ENCODE measurements at places on chromosomes 6 and 20.

- peak; percentile 45 for DNase-seq
Measured at GRCh38 chr6:6811128-6812009, 222.8 kb downstream of the LY86 start.

DNA sequence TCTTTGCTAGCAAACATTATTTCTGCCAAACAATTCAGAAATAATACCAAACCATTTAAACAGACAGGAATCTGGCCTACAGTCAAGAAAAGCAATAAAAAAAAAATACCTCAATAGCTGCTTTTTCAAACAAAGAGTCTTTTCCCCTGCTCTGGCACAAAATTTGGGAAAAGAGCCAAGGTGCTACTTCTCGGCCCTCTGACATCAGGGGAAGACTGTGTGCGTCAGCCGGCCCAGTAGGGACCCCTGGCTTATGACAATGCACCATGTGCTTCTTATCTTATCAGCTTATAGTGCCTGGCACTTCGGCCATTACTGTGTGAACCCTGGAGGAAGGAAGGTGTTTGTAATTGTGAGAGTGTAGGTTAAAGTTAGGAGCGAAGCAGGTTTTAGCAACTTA lies 89.4 kb downstream of the PDE10A start:
- DNase-seq, result peak; percentile 67

DNA sequence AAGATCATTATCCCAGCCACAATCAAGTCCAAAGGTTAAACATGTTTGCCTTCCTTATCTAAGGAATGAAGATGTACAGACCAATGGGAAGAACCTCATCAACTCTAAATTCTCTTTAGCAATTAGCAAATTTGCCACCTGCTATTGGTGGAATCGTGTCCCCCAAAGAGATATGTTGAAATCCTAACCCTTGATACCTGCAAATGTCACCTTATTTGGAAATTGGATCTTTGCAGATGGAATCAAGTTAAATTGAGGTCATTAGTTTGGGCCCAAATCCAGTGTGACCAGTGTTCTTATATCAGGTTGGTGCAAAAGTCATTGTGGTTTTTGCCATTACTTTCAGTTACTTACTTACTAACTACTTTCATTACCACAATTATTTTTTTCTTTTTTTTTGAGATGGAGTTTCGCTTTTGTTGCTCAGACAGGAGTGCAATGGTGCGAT lies 31.3 kb downstream of the KLHL31 start:
- DNase-seq, result no peak

DNA sequence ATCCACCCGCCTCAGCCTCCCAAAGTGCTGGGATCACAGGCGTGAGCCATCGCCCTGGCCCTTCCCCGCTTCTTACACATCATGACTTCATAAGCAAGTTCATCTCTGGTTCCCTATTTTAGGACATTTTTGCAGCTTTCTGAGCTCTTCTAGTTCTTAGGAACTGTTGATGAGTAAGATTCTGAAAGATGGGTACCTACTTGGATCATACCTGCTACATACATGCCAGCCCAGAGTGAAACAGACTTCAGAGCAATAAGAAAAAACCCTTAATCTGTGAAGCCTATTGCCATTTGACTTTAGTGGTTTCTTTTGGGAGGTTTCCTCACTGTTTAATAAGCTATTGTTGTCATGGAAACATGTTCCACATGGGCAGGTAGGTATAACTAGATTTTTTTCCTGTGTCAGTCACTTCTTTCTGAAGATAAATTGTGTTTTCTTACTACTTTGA lies 27.9 kb upstream of the TMEM217 start:
- no peak for DNase-seq

GRCh38 chr6:34277763-34278112 lies 28.9 kb upstream of the SMIM29 start:
- DNase-seq, result no peak

DNA sequence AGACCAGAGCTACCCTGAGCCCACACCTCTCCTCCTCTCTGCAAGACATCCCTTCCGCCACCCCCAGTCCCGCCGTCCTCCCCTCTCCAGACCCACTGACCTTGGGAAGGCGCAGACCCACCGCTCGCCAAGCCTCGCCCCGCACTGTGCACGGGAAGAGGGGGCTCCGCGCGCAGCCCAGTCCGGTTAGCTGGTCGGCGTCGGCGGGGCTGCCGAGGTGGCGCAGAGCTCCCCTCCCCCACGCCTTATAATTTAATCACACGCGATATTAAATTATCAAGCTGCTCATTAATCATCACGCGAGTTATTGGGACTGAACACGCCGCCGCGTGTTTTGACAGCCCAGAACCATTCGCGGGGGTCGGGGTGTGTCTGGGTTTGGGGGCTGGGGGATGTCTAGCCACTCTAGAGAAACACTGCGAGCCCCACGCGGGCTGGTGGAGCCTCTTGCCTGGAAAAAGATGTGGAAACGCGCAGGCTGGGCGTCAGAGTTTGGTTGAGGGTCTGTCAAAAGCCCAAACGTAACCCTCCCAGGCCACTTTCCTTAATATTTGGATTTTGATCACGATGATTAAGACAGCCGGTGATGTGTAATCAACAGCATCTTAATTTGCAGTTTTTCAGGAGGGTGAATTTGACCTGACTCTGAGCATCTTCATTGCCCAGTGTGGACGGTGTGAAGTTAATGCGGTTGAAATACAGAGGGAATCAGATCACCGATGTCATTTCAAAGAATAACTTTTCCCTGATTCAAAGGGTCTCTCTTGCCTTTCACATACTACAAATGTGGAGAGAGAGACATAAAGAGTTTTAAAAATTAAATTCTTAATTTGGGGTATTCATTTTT lies at the start of gene LINC00237:
LINC00237 (minus strand) TSS at position 188 of the 847 bp plus-strand sequence.
- DNase-seq, result no peak

DNA sequence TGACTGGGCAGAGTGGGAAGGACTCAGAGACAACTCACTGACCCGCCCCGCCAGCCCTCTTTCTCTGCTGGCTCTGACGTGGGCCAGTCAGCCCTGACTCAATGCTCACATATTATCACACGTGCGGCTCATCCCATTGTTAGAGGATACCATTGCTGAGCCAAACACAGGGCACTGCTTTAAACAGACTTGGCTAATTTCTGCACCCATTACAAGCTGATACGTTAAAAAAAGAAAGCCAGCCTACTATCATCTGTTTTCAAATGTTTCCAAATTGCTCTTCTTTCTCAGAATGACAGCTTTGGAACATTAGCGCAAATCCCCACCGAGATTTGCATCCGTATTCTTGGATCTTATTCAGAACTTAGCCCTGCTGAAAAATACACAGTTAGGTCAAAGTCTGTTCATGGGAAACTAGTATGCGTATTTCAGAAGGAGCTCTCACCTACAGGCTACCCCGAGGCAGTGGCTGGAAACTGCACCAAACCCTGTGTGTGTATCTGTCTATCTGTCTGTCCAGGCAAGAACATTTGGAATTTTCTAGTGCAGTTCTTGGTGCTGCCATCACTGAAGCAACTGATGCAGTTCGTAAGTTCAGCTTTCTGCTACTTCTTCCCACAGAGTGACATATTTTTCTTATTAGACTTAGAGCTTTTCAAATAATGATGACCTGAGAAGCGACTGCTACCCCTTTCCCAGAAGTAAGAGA lies 32.8 kb downstream of the RAMACL start:
- DNase-seq, result no peak

- DNase-seq, result no peak
Measured at GRCh38 chr6:25558155-25558817, 93.7 kb upstream of the SCGN start.

GRCh38 chr6:167690931-167691330 lies 135.8 kb upstream of the AFDN start:
- DNase-seq, result no peak

GRCh38 chr20:44702776-44703175 lies 12.4 kb upstream of the CCN5 start:
- DNase-seq, result no peak

GRCh38 chr6:116572162-116572561 lies 858 bp downstream of the RWDD1 start:
- DNase-seq, result peak; percentile 7

GRCh38 chr6:121630716-121631115 lies 195.3 kb downstream of the GJA1 start:
- no peak for DNase-seq

DNA sequence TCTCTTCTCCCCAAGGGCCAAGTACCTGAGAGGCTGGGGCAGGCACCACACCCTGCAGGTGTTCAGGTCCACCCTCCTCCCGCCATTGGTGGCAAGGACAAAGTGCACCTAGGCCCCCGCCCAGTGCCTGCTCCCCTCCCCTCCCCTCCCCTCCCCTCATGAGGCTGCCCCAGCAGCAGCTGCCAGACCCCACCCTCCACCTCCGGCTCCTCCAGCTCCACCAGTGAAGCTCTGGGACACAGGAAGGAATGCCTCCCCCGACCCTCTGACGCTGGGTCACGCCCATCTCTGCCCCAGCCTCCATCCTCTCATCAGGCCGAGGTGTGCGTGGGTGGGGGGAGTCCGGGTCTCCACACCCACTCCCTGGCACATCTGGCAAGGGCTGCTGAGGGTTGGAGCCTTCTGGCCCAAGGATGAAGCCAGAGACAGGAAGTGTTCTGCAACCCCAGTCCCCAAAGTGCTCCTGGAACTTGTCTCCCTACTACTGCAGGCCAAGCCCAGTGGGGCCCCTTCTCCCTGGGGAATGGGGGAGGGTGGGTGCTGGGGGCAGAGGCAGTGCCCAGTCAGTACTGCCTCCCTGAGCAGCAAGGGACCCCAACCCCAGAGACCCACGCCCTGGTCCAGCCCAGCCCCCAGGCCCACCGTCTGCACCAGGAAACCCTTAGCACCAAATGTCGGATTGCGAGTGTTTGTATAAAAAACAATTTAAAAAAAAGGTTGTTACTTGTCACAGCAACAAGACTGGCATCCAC lies 1.6 kb upstream of the UCKL1 start:
- DNase-seq, result peak; percentile 80

GRCh38 chr6:71171497-71172070 lies 117.0 kb upstream of the OGFRL1 start:
- no peak for DNase-seq

- no peak for DNase-seq
Measured at GRCh38 chr6:162198076-162198475, 529.5 kb downstream of the PRKN start.

DNA sequence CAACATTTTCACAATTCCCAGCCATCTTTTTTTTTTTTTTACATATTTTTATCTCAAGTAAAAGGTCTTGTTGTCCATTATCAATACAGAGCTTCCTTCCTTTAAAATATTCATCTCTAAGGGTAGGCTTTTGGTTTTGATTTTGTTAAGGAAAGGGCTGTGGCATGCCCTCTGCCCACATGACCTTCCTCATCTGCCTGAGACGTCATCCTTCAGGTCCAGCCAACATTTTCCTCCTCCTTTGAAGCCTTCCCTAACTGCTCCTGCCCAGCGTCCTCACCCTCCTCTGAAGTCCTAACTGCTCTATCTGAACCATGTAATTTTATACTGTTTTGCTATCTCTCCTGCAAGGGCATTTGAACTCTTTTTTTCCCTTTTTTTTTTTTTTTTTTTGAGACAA lies 73.9 kb upstream of the TGM3 start:
- DNase-seq, result no peak

DNA sequence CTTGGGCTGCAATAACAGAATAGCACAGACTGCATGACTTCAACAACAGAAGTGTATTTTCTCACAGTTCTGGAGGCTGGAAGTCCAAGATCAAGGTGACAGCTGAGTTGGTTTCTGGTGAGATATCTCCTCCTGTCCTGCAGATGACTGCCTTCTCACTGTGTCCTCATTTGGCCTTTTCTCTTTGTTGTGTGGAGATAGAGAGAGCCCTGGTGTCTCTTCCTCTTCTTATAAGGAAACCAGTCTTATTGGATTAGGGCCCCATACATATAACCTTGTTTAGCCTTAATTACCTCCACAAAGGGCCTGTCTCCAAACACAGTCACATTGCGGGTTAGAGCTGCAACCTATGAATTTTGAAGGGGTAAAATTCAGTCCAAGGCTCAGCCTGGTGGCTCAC lies 57.0 kb upstream of the BMP6 start:
- no peak for DNase-seq

GRCh38 chr6:167210375-167211294 lies 52.9 kb upstream of the GPR31 start:
- no peak for DNase-seq

- DNase-seq, result no peak
Measured at GRCh38 chr6:123629258-123629941, 7.3 kb downstream of the TRDN start.

DNA sequence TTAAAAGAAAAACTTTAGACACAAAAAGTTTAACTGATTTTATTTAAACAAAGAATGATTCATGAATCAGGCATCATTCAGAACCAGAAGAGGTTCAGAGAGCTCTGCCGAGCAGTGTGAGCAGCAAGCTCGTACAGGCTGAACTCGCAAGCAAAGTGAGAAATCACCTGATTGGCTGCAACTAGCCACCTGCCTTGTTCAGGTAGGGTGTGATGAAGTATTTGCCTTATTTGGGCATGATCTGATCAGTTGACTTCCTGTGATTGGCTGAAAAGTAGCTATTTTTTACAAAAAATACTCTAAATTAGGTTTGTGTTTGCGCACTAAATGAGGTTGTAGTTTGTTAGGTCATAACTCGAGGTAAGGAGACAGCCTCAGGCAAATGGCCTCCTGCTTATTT lies 80.7 kb downstream of the HIVEP1 start:
- no peak for DNase-seq

DNA sequence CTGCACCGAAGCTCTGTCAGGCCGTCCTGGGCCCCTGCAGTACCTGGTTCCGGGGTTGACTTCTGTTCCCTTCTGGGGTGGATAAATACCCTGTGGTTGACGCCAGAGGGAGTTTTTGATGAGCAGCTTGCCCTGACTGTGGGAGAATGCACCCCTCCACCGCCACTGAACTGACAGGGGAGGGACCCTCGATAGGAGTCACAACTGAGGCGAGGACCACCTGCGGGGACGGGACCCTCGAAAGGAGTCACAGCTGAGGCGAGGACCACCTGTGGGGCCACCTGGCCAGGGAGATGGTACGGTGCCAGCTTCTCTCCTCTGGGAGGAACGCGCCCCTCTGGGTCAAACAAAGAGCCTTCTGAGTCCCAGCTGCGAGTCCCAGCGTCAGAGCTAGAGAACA lies 100.1 kb upstream of the FRMD1 start:
- no peak for DNase-seq

DNA sequence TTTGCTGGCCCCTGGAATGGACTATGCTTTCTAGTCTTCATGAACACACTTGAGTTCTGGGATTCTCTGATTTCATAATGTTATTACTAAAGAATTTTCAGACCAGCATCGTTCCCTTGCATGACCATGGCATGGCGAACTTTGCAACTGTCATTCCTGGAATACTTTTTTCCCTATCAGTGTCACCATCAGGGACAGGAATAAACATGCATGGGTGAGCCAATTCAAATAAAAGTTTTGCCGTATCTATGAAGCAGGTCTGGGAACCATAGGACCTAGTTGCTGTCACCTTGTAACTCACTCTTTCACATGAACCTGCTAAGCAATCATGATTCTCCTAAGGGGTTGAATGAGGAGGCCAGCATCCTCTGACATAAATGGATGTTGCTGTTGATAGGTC lies 68.2 kb upstream of the AGPAT4 start:
- DNase-seq, result no peak

- no peak for DNase-seq
Measured at GRCh38 chr6:117338567-117338966, 73.2 kb downstream of the VGLL2 start.

GRCh38 chr6:79913369-79913768 lies 34.0 kb downstream of the ELOVL4 start:
- DNase-seq, result no peak

- DNase-seq, result no peak
Measured at GRCh38 chr6:52317841-52318581, 33.5 kb upstream of the MCM3 start.

GRCh38 chr20:29750268-29750899 lies 1507.1 kb upstream of the DEFB115 start:
- no peak for DNase-seq

GRCh38 chr6:166597711-166598440 lies 11.4 kb upstream of the RAMACL start:
- DNase-seq, result no peak

Measured in SHP77 (cell line).